ENCODE measurements at places on chromosomes 12 and 14. TPM values are rescaled to one million over a fixed set of nuclear protein-coding genes. Genes with fewer than 3 reads are reported as not detected.

The KRT86 gene
- total RNA-seq: 0.34 TPM

The GYS2 gene
- 0.07 TPM for total RNA-seq

The FGF23 gene
- not detected for total RNA-seq

- peak overlapping the region; percentile 43 for H3K27ac ChIP-seq
- H3K4me3 ChIP-seq: no peak overlapping the region
- H3K36me3 ChIP-seq: peaks cover 68% of the 10 kb centered on the region
- no peak for DNase-seq
- H3K4me1 ChIP-seq: peaks cover 57% of the 10 kb centered on the region
Measured at GRCh38 chr14:91119556-91120311, 5.9 kb downstream of the DGLUCY start.

- no peak for DNase-seq
- H3K27me3 ChIP-seq: no peaks in the 10 kb centered on the region
- no peak overlapping the region for H3K27ac ChIP-seq
Measured at GRCh38 chr12:82517808-82518207, 159.5 kb downstream of the METTL25 start.

DNA sequence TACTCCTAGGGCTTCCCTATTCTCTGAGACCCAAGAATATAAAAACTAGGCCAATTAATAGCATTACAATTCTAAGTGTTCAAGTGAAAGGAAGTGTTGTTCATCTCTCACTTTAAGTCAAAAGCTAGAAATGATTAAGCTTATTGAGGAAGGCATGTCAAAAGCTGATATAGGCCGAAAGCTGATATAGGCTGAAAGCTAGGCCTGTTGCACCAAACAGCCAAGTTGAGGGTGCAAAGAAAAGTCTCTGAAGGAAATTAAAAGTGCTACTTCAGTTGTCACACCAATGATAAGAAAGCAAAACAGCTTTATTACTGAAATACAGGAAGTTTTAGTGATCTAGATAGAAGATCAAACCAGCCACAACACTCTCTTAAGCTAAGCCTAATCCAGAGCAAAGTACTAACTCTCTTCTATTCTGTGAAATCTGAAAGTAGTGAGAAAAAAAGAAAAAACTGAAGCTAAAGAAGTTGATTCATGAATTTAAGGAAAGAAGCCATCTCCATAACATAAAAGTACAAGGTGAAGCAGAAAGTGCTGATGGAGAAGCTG lies 68.9 kb downstream of the SLC6A15 start:
- peaks cover 9% of the 10 kb centered on the region for H3K4me1 ChIP-seq
- H3K4me3 ChIP-seq: no peak overlapping the region
- DNase-seq: no peak
- H3K36me3 ChIP-seq: no peaks in the 10 kb centered on the region
- H3K27me3 ChIP-seq: no peaks in the 10 kb centered on the region
- H3K27ac ChIP-seq: no peak overlapping the region

DNA sequence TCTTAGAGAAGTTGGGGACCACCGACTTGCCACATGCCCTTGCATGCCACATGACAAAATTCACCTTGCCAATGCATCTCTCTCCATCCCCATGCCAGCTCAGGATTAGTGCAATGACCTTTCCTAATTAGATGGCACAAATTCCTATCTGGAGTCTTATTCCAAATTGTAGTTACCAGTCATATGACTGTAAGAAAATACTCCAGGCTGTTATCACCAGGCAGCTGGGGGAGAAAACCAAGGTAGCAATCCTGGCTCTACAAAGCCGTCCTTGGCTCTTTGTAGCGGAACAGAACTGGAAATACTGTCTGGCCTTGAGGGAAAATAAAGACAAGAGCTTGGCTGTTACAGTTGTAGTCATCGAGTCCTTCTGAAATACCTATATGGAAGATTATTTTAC lies 208.5 kb upstream of the DIO2 start:
- DNase-seq: no peak
- H3K27me3 ChIP-seq: no peaks in the 10 kb centered on the region
- H3K36me3 ChIP-seq: no peaks in the 10 kb centered on the region
- H3K4me3 ChIP-seq: no peak overlapping the region
- H3K4me1 ChIP-seq: no peaks in the 10 kb centered on the region
- H3K27ac ChIP-seq: no peak overlapping the region

DNA sequence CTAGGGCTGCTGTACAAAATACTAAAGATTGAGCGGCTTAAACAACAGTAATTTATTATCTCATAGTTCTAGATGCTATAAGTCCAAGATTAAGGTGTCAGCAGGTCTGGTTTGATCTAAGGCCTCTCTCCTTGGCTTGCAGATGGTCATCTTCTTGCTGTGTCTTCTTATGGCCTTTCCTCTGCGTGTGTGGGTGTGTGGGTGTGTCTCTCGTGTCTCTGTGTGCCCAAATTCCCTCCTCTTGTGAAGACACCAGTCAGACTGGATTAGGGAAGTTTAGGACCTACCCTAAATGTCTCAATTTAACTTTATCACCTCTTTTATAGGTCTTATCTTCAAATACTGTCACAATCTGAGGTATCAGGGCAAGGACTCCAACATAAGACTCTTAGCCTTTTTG lies 28.3 kb downstream of the DDHD1 start:
- H3K36me3 ChIP-seq: peaks cover 39% of the 10 kb centered on the region
- no peak for DNase-seq
- H3K4me3 ChIP-seq: no peak overlapping the region
- H3K27ac ChIP-seq: no peak overlapping the region
- no peaks in the 10 kb centered on the region for H3K27me3 ChIP-seq

- no peak overlapping the region for H3K27ac ChIP-seq
- no peak for DNase-seq
- H3K36me3 ChIP-seq: peaks cover 6% of the 10 kb centered on the region
- H3K4me1 ChIP-seq: no peaks in the 10 kb centered on the region
Measured at GRCh38 chr12:16027002-16027401, 115.9 kb downstream of the DERA start.

- peaks cover 6% of the 10 kb centered on the region for H3K4me1 ChIP-seq
- DNase-seq: no peak
- H3K27ac ChIP-seq: no peak overlapping the region
- H3K36me3 ChIP-seq: peaks cover 14% of the 10 kb centered on the region
Measured at GRCh38 chr12:95231190-95231589, 13.6 kb downstream of the VEZT start.

DNA sequence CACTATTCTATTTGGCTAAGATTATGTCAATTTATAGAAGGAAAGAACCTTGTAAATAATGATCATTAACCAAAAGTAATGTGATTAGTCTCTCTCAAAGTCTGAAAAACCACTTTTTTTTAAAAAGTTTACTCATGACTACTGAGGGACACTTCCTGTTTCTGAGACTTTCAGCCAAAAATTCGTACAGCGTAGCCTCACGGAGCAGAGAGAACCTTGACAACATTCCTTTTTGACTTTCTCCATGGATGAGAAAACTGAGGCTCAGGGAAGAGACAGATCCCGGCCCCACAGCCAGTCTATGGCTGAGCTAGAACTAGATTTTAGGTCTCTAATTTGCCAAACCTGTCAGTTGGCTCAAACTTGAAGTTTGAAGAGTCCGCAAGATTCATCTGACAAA lies 68.2 kb downstream of the DAD1 start:
- H3K36me3 ChIP-seq: peaks cover 97% of the 10 kb centered on the region
- no peak for DNase-seq
- H3K27ac ChIP-seq: peak overlapping the region; percentile 87
- peaks cover 91% of the 10 kb centered on the region for H3K4me1 ChIP-seq
- no peaks in the 10 kb centered on the region for H3K27me3 ChIP-seq

- no peak overlapping the region for H3K27ac ChIP-seq
- H3K4me3 ChIP-seq: no peak overlapping the region
- DNase-seq: no peak
Measured at GRCh38 chr14:30450631-30451545, 108.1 kb upstream of the G2E3 start.

DNA sequence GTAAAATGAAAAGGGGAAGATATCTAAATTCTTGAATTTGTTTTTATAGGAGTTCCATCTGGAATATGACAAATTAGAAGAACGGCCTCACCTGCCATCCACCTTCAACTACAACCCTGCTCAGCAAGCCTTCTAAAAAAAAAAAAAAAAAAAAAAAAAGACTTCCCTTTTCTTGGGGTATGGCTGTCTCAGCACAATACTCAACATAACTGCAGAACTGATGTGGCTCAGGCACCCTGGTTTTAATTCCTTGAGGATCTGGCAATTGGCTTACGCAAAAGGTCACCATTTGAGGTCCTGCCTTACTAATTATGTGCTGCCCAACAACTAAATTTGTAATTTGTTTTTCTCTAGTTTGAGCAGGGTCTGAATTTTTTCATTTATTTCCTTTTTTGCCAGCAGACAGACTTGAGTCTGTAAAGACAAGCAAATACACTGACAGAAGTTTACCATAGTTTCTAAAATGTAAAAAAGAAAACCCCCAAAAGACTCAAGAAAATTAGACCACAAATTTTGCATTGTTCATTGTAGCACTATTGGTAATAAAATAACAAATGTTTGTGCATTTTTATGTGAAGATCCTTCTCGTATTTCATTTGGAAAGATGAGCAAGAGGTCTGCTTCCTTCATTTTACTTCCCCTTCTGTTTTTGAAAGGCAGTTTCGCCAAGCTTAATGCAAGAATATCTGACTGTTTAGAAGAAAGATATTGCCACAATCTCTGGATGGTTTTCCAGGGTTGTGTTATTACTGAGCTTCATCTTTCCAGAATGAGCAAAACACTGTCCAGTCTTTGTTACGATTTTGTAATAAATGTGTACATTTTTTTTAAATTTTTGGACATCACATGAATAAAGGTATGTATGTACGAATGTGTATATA lies 12.1 kb upstream of the KCNMB4 start:
- no peak overlapping the region for H3K4me3 ChIP-seq
- peaks cover 24% of the 10 kb centered on the region for H3K36me3 ChIP-seq
- H3K4me1 ChIP-seq: no peaks in the 10 kb centered on the region
- no peak for DNase-seq
- H3K27ac ChIP-seq: no peak overlapping the region
